ENCODE measurements at places on chromosomes 2 and 18.

- no peak for DNase-seq
Observed at GRCh38 chr2:101948625-101949155, 43.1 kb upstream of the IL1R2 start.

GRCh38 chr2:27261241-27261925, 1.5 kb downstream of the SLC30A3 start:
- no peak for DNase-seq

DNA sequence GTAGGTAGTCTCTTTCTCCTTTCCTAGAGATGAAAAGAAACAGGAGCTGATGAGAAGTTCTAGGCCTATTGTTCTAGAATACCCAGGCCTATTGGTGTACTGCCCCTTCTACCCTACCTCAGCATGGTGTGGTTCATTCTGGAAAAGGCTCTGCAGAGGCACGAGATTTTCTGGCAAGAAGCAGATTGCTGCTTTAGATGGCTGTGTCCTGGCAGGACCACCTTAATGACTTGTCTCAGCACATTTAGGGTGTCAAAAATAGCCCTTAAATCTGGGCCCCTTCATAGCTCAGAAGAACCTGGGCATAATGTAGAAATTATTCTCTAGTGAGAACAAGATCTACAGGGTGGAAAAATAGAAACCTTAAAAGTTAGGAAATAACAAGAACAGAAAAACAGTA, 87.9 kb downstream of the BCL2L11 start:
- DNase-seq: no peak

DNA sequence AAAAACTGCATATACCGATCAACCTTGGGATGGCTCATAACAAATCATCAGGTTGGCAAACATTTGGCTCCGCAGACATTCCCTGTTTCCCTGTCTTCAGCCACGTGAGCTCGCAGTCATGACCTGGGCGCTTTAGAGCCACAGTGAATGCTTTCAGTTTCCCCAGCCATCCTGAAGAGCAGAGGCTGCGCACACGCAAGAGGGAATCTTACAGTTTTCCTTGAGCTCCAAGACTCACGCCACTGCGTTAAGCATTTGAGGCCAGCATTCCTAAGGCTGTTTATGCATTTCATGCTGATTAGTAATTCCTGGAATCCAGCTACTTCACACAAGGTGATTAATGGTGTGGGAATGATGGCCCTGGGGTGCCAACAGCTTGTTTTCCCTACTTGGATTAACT, 95.1 kb downstream of the MTCL1 start:
- no peak for DNase-seq

DNA sequence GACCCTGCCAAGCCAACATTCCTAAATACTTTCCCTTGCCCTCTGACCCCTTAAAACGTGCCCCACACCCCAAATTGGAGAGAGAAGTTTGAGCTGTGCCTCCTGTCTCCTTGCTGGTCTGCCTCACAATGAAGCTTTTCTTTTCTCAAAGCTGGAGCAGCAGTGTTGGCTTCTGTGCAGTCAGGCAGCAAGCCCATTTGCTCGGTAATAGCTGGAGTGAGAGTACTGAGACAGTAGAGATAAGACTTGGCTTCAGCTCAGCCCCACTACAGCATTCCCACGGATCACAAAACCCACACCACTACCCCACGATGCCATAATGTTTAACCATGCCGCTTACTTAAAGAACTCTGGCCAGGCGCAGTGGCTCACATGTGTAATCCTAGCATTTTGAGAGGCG, 73.0 kb downstream of the NCAPH start:
- no peak for DNase-seq

DNA sequence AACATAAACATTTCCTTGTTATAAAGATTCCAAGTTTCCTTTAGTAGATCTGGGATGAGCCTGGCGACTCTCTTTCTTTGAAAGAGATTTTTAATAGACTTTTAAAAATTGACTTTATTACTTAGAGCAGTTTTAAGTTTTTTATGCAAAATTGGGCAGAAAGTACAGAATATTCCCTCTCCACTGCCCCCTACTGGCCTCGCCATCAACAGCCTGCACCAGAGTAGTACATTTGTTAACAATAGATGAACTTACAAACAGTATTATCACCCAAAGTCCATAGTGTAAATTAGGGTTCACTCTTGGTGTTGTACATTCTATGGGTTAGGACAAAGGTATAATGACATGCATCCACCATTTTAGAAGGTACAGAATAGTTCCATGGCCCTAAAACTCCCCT, 3.9 kb downstream of the MAP3K19 start:
- no peak for DNase-seq

GRCh38 chr2:156518138-156518537, 82.0 kb downstream of the GPD2 start:
- no peak for DNase-seq

DNA sequence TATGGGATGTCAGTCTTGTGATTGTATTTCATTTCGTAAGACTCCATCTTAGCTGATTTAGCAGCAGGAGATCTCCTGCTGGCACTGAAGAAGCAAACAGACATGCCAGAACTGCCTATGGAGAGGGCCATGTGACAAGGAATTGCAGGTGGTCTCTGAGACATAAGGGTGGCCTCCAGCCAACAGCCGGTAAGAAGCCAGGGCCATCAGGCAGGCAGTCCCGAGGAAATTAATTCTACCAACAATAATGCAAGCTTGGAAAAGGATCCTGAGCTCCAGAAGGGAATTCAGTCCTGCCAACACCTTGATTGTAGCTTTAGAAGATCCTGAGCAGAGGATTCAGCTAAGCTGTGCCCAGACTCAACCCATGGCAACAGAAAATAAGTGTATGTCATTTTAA, 87.1 kb upstream of the DNAJC10 start:
- DNase-seq: no peak

DNA sequence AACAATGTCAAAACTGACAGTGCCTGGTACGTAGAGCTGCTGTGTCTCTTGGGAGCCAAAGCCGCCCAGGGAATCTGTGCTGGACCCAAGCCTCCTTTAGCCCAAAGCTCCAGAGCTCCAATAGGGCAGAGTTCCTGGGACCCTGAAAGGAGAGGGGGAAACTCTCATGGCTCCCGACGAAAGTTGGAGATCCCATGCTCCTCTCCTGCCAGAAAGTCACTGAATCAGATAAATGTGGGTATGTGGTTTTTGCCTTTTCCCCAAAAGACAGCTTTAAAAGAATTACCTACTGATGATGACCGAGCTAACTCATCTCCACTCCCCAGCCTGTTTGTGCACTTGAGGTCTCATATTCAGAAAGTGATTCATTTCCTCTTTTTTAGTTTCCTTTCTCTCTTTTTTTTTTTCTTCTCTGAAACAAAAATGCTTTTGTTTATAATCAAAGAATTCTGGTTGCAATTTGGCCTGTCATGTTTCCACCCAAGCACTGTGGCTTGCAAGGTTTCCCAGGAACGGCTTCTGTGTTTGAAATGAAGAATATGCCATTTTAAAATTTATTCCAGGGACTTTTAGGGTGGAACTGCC, 14.1 kb upstream of the PMAIP1 start:
- no peak for DNase-seq

- DNase-seq: no peak
Observed at GRCh38 chr18:26434887-26435286, 113.5 kb downstream of the KCTD1 start.

- no peak for DNase-seq
Observed at GRCh38 chr18:54162431-54162830, 62.0 kb downstream of the MBD2 start.

DNA sequence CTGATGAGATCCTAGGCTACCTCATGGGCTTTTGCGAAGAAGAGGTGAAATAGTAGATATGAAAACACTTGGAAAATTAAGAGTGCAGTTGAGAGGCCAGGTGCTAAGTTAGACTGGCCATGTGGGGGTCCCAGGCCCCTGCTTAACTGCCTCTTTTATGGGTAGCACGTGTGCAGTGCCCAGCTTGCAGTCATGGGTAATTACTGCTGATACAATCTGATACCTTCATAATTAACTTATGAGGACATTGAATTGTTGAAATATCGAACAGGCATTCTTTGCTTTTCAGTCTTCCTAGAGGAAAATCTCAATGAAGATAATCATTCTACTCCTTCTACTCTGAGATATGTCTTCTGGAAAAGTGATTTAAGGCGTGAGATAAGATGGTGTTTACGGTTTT, 11.6 kb downstream of the TRAF3IP1 start:
- no peak for DNase-seq

GRCh38 chr2:105239924-105240323, 1.6 kb upstream of the GPR45 start:
- no peak for DNase-seq

GRCh38 chr2:211396815-211397214, 840.4 kb downstream of the CPS1 start:
- DNase-seq: no peak

- no peak for DNase-seq
Observed at GRCh38 chr2:2294183-2294690, 36.8 kb downstream of the MYT1L start.

DNA sequence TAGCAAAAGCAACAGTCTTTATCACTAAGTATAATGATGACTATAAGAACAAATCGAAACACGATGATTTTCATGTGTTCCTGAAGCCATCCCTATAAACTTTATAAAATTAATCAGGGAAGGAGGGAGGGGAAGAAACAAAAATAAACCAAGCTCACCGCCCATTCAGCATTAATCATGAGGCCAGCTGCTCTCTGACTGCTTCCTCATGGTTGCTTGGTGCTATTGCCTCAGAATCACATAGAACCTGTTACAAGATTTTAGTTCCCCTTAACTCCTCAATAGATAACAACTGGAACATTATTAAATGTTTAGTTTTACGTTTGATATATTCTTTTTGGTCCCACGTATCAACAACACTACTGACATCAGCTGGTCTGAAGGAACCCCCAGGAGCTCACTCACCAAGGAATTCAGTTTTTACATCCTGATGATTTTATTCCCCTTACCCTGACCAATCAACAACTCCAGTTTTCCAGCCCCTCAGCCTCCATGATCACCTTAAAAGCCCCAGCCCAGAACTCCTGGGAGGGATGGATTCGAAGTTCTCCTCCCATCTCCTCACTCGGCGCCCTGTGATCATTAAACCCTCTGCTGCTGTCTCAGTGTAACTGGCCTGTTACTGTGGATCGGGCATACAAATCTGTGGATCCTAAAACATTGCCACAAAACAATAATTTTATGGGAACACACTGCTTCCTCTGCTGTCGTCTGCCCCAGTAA, 10.6 kb upstream of the HNRNPLL start:
- no peak for DNase-seq

- DNase-seq: no peak
Observed at GRCh38 chr2:101082998-101083397, 68.2 kb downstream of the TBC1D8 start.

GRCh38 chr2:237190966-237191713, 105.5 kb downstream of the COPS8 start:
- no peak for DNase-seq

GRCh38 chr18:31206071-31206470, 43.4 kb upstream of the DSC1 start:
- DNase-seq: no peak

- DNase-seq: peak; percentile 1
Observed at GRCh38 chr2:195382186-195382585, 274.8 kb upstream of the SLC39A10 start.

DNA sequence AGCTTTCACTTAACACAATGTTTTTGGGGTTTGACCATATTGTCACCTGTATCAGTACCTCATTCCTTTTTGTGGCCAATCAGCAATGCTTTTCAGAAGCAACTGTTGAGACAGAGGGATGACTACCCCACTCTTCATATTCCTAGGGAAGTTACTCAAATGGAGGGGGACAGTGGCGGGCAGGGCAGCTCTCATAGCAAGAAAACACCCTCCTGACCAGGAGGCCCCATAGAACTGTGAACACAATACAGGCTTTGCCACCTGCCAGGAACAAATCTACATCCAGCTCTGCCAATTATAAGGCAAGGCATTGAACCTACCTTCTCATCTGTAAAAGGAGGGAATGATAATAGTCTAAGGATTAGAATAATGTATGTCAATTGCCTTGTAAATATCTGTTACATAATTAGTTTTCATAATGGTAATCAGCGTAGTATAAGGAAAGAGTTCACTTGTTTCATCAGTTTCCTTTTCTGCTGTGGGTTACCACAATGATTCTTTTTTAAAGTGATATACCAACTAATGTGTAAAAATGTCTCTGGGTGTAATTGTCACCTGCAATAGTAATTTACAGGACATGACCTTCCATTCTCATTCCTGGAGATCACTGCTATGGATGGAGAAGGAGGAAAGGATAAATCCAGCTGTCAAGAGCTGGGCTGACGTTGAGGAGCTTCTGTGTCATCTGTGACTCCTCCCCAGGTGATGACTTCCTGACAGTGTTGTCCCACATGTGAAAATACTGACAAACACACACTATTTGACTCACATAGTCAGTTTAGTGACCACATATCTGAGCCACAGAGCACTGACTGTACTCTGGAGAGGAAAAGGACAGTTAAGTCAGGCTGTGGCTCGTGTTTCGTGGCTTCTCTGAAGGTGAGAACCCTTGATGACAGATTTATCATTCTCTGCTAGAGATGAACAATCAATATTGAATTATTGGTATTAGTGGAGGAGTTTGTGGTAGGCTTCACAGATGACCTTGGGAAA, 13.5 kb downstream of the ALPK2 start:
- peak; percentile 22 for DNase-seq
